ENCODE measurements at places on chromosomes 5 and 9.

GRCh38 chr5:118888556-118888955 lies 99.8 kb downstream of the DTWD2 start:
- H3K27ac ChIP-seq, result no peak overlapping the region
- H3K27me3 ChIP-seq, result no peaks in the 10 kb centered on the region
- no peaks in the 10 kb centered on the region for H3K4me1 ChIP-seq

DNA sequence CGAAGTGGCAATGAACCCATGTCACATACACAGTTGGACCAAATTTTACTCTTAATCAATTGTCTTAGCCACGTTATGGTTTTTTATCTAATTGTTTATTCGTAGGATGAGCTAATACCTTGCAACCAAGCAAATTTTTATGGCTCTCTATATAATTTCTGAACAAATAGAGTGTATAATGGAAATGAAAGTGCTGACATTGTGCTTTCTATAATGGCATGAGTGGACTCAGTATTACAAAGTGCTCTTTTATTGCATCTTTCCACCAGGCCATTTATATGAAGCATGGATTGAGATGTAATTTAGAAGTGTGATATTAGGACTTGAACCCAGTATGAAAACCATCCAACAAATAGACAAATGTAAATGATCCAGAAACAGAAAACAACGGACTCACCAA lies 1096.0 kb downstream of the DTWD2 start:
- no peaks in the 10 kb centered on the region for H3K36me3 ChIP-seq
- H3K4me3 ChIP-seq, result no peak overlapping the region
- no peaks in the 10 kb centered on the region for H3K4me1 ChIP-seq
- H3K27me3 ChIP-seq, result no peaks in the 10 kb centered on the region
- no peak overlapping the region for H3K27ac ChIP-seq
- DNase-seq, result no peak

DNA sequence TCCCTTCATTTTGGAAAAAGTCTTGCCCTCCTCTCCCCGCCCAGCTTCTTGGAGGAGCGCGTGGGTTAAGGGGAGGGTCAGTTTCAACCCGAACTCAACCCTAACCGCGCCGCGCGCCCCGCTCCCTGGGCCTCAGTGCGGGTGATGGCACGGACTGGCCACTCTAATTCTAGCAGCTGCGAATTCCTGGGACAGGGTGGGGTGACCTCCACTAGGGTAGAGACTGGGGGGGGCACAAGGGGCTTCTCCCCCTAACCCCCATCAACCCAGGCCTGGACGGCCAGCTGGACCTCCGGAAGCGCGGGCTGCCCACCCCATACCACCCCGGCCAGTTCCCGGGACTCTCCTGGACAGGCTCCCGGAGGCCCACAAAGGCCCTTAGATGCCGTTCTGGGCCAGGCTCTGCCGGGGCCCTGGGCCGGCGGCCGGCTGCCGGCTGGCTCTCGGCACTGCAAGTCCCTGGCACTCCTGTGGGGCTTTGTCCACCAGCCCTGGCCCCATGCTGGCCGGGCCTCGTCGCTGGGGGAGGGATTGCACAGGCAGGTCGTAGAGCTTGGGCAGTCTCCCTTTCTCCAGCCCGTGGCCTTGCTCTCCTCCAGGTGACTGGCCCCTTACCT lies 7.2 kb upstream of the PSD2 start:
- H3K27me3 ChIP-seq, result peaks cover 29% of the 10 kb centered on the region
- H3K36me3 ChIP-seq, result no peaks in the 10 kb centered on the region
- peak; percentile 68 for DNase-seq
- no peak overlapping the region for H3K27ac ChIP-seq
- peaks cover 5% of the 10 kb centered on the region for H3K4me1 ChIP-seq
- H3K4me3 ChIP-seq, result peak overlapping the region; percentile 70

GRCh38 chr5:153896117-153896516 lies 142.6 kb downstream of the FAM114A2 start:
- no peak overlapping the region for H3K4me3 ChIP-seq
- H3K27ac ChIP-seq, result no peak overlapping the region
- no peaks in the 10 kb centered on the region for H3K4me1 ChIP-seq
- H3K36me3 ChIP-seq, result no peaks in the 10 kb centered on the region
- no peak for DNase-seq
- no peaks in the 10 kb centered on the region for H3K27me3 ChIP-seq

- no peak overlapping the region for H3K4me3 ChIP-seq
- H3K36me3 ChIP-seq, result no peaks in the 10 kb centered on the region
Measured at GRCh38 chr5:96242571-96242970, 190.5 kb downstream of the PCSK1 start.

DNA sequence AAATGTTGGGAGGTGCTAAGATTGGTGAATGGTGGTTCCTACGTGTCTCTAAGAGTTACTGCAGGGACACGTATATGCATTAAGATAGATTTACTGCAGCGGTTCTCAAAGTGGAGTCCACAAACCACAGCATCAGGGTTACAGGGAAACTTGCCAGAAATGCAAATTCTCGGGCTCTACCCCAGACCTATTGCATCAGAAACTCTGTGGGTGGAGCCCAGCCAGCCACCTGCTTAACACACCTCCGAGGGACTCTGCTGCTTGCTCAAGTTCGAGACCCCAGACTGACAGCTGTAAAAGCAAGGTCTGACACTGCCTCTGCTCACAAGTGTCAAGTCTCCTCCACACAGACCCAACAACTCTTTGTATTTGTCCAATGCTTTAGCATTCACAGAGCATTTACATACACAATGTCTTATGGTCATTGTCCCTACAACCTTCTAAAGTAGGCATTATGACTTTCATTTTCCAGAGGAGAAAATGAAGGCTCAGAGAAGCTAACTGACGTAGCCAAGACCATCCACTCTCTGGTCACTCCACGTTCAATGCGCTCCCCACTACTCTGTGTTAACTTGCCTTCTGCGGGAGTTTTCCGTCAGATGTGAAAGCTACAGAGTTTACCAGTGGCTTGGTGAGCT lies 48.8 kb downstream of the HSD17B3 start:
- peaks cover 5% of the 10 kb centered on the region for H3K4me1 ChIP-seq
- no peak overlapping the region for H3K27ac ChIP-seq
- no peaks in the 10 kb centered on the region for H3K27me3 ChIP-seq
- no peak overlapping the region for H3K4me3 ChIP-seq
- DNase-seq, result no peak

- no peak overlapping the region for H3K27ac ChIP-seq
- no peak for DNase-seq
- no peaks in the 10 kb centered on the region for H3K27me3 ChIP-seq
- H3K4me3 ChIP-seq, result no peak overlapping the region
Measured at GRCh38 chr9:35042081-35042604, 30.3 kb downstream of the VCP start.

DNA sequence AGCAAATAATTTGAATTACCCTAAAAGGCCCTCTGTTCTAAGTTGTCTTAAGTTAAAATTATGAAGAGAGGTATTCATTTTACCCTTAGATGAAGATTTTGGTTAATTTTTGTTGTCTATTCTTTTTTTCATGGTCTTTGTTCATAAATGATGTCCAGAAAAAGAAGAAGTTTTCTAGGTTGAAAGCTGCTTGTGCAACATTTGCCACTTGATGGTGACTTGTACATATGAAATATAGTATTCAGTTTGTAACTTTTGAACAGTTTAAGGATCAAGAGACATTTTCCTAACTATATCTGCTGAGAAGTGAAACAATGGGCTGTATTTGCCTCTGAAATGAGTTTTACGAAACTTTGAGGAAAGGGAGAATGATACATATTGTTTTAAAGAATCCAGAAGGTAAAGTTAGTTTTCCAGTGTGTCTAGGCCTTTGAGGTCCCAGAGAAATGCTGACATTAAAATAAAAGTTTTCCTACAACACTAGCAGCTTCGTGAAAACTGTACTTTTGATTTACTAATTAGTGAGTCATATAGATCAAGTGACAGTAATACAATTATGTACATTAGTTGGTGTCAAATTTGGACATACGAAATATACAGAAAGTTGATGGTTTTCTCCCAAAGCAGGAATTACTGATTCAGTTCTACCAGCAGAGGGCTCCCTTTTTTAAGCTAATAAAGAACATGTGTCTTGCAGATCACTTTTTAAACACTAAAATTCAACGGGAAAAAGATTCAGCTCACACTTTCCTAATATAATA lies 70.5 kb downstream of the PIK3R1 start:
- H3K36me3 ChIP-seq, result no peaks in the 10 kb centered on the region
- H3K4me1 ChIP-seq, result peaks cover 3% of the 10 kb centered on the region
- H3K27ac ChIP-seq, result no peak overlapping the region

DNA sequence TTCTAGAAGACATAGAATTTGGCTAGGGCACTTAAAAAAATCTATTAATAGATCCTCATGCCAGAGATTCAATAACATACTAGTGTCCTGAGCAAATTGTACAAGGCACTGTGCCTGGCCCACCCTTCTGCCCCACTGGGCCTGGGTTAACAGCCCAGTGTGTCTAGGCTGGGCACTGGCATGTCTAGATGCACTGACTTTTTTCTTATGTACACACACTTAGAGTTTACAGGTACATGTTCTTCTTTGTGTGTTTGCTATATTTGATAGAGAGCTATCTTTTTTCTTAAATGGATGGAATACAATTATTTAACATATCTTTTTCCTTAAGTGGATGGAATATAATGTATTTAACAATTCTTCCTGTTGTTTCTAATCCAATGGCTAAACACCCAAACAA lies 241.5 kb downstream of the AUH start:
- no peak overlapping the region for H3K4me3 ChIP-seq
- peaks cover 5% of the 10 kb centered on the region for H3K4me1 ChIP-seq
- H3K27ac ChIP-seq, result no peak overlapping the region
- H3K36me3 ChIP-seq, result no peaks in the 10 kb centered on the region

GRCh38 chr5:108437425-108437824 lies 55.5 kb upstream of the FBXL17 start:
- H3K36me3 ChIP-seq, result no peaks in the 10 kb centered on the region
- H3K4me1 ChIP-seq, result no peaks in the 10 kb centered on the region
- no peaks in the 10 kb centered on the region for H3K27me3 ChIP-seq
- H3K27ac ChIP-seq, result no peak overlapping the region
- DNase-seq, result no peak

GRCh38 chr9:138117101-138117750 lies 239.6 kb downstream of the CACNA1B start:
- H3K36me3 ChIP-seq, result peaks cover 6% of the 10 kb centered on the region
- H3K4me3 ChIP-seq, result no peak overlapping the region
- DNase-seq, result no peak
- no peaks in the 10 kb centered on the region for H3K27me3 ChIP-seq

GRCh38 chr9:87338088-87338989 lies 159.3 kb upstream of the DAPK1 start:
- peaks cover 14% of the 10 kb centered on the region for H3K4me1 ChIP-seq
- 0 out of 2 replicates have a peak overlapping the region, but pooled peaks have one; percentile 2 for H3K27ac ChIP-seq
- H3K27me3 ChIP-seq, result no peaks in the 10 kb centered on the region
- peak overlapping the region; percentile 41 for H3K4me3 ChIP-seq
- DNase-seq, result no peak

DNA sequence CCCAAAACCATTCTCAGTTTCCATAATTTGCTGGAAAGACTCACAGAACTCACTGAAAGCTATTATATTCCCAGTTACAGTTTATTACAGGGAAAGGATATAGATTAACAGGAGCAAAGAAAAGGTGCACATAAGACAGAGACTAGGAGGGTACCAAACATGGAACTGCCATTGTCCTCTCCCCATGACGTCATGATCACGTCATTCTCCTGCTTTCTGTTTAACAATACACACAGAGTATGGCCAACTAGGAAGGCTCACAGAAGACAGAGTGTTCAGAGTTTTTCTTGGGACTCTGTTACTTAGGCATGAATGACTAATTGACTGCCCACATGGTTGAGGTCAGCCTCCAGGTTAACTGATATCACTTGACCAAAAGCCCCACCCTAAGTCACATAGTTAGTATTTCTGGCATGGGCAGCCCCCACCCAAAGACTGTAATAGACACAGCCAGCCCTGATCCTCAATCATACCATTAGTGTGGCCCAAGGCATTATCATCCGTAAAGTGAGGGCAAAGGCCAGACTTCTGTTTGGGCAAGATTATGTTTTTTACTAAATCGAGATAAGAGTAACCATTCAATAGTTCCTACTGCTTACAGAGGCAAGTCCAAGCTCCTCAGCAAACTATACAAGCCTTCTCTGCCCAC lies 353.5 kb upstream of the POU5F2 start:
- no peak overlapping the region for H3K4me3 ChIP-seq
- no peak for DNase-seq
- no peaks in the 10 kb centered on the region for H3K27me3 ChIP-seq
- no peaks in the 10 kb centered on the region for H3K4me1 ChIP-seq
- no peak overlapping the region for H3K27ac ChIP-seq
- H3K36me3 ChIP-seq, result no peaks in the 10 kb centered on the region

GRCh38 chr9:79469164-79469563 lies 102.6 kb upstream of the TLE4 start:
- H3K4me3 ChIP-seq, result no peak overlapping the region
- DNase-seq, result no peak
- no peaks in the 10 kb centered on the region for H3K27me3 ChIP-seq
- H3K4me1 ChIP-seq, result no peaks in the 10 kb centered on the region
- no peaks in the 10 kb centered on the region for H3K36me3 ChIP-seq
- no peak overlapping the region for H3K27ac ChIP-seq

GRCh38 chr9:112535811-112536210 lies 49.2 kb downstream of the KIAA1958 start:
- H3K36me3 ChIP-seq, result no peaks in the 10 kb centered on the region
- H3K4me3 ChIP-seq, result no peak overlapping the region
- no peak overlapping the region for H3K27ac ChIP-seq

DNA sequence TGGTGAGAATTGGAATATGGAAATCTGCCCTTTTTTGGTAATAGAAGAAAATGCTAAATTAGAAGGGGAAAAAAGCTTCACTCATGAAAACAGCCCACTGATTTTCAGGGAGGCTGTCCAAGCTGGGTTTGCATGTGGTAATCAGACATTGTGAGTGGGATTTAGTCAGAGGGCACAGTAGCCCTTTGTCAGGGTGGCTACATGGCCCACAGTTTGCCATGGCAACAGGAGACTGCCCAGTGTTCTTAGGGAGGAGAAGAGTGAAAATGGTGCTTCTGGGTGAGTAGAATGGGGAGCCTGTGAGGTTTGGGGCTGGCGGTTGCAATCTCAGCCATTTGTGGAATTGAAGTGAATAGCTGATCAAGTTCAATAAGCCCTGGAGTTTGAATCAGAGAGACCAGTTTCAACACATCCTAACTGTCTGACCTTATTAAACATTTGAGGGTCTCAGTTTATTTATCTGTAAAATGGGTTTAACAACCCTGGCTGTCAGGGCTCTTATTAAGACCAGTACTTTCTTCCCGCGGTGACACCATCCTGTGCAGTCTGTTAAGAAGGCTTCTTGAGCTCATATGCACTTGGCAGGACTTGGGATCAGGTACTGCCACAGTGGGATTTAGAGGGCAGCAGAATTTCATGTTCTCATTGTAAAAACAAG lies 107.6 kb upstream of the TNC start:
- DNase-seq, result no peak
- no peak overlapping the region for H3K27ac ChIP-seq
- H3K27me3 ChIP-seq, result no peaks in the 10 kb centered on the region
- no peak overlapping the region for H3K4me3 ChIP-seq
- no peaks in the 10 kb centered on the region for H3K36me3 ChIP-seq
- no peaks in the 10 kb centered on the region for H3K4me1 ChIP-seq

All from H1 (cell line).